ENCODE measurements at places on chromosomes 4 and X.

GRCh38 chrX:41014776-41015360 lies 70.4 kb upstream of the USP9X start:
- DNase-seq = no peak

GRCh38 chrX:22690116-22690515 lies 309.6 kb upstream of the DDX53 start:
- DNase-seq = no peak

DNA sequence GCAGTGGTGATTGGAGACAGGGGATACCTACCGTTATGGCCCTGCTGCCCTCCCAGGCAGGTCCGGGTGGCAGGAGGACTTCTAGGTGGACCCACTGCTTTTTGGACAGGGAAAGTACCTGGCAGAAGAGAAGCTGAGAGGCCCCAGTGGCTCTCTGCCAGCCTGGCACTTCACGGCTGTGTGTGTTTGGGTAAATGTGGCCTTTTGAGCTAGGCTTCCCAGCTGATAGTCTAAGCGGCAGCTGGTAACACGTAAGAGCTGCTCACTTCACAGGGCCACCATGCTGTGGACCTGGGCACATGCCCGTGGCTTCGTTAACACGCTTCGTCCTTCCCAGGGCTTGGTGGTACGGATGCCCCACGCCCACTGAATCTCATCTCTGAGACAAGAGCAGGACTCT lies 92.0 kb upstream of the CLCN4 start:
- no peak for DNase-seq

- no peak for DNase-seq
These were observed 6.6 kb upstream of the GBA3 start for GRCh38 chr4:22686141-22686540.

GRCh38 chr4:153747406-153747955 lies 12.3 kb downstream of the RNF175 start:
- no peak for DNase-seq

GRCh38 chr4:11805842-11806241 lies 377.1 kb upstream of the HS3ST1 start:
- no peak for DNase-seq

- no peak for DNase-seq
These were observed 8.6 kb downstream of the NOP14 start for GRCh38 chr4:2954358-2955185.

- no peak for DNase-seq
These were observed 144.1 kb downstream of the THOC2 start for GRCh38 chrX:123588723-123589122.

DNA sequence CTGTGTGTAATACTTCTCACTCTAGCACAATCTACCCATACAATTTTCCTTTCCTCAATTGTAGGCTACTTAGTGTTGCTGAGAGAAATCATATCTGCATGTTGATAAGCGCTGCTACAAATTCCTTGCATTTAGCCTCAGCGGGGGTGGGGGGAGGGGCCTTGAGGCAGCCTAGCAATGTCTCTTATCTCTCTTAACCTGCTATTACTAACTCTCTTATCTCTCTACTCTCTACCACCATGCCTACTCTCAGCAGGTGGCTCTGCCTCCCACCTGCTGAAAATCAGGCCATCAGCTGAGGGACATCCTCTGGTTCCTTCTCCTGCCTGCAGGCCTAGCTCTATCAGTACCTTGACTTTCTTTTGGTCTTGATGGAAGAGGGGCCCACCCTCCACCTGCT lies 98.9 kb downstream of the GPR82 start:
- DNase-seq = no peak

- no peak for DNase-seq
These were observed 15.4 kb downstream of the TSPAN5 start for GRCh38 chr4:98642991-98643426.

GRCh38 chrX:32155044-32155638 lies 1056.2 kb downstream of the DMD start:
- DNase-seq = peak; percentile 3
